ENCODE measurements at places on chromosomes 11 and 22.
A peak's percentile ranks its signal among the peaks of the same experiment; 100 is the strongest.

- no peak overlapping the region for H3K27ac ChIP-seq
- no peak overlapping the region for H3K4me3 ChIP-seq
- H3K27me3 ChIP-seq, result no peaks in the 10 kb centered on the region
- no peak for DNase-seq
- no peaks in the 10 kb centered on the region for H3K4me1 ChIP-seq
Observed at GRCh38 chr11:73099512-73100266, 42.4 kb downstream of the FCHSD2 start.

DNA sequence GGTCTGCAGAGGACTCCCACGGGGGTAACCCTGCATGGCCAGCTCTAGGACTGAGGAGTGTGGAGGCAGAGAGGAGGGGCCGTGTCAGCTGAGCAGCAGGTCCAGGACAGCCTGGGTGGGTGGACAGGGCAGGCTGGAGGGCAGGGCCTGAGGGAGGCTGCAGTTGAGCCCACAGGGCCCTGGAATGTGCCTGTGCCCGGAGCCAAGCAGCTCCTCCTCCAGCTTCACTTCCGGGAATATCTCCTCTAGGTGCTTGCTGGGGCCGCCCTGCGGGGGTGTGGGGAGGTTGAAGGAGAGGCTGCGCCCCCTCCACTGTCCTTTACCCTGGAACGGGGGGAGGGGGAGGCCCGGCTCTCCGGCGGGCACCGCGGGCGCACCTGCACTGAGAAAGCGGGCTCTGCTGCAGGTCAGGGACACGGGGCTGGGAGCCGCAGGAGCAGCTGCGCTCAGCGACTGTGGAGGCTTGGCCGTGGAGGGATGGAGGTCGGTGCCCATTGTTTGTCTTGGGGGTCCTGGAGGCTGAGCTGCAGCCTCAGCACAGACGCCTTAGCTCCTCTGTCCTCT, 1293.2 kb downstream of the BRD1 start:
- no peak for DNase-seq
- H3K27ac ChIP-seq, result no peak overlapping the region
- no peaks in the 10 kb centered on the region for H3K4me1 ChIP-seq
- H3K4me3 ChIP-seq, result no peak overlapping the region

DNA sequence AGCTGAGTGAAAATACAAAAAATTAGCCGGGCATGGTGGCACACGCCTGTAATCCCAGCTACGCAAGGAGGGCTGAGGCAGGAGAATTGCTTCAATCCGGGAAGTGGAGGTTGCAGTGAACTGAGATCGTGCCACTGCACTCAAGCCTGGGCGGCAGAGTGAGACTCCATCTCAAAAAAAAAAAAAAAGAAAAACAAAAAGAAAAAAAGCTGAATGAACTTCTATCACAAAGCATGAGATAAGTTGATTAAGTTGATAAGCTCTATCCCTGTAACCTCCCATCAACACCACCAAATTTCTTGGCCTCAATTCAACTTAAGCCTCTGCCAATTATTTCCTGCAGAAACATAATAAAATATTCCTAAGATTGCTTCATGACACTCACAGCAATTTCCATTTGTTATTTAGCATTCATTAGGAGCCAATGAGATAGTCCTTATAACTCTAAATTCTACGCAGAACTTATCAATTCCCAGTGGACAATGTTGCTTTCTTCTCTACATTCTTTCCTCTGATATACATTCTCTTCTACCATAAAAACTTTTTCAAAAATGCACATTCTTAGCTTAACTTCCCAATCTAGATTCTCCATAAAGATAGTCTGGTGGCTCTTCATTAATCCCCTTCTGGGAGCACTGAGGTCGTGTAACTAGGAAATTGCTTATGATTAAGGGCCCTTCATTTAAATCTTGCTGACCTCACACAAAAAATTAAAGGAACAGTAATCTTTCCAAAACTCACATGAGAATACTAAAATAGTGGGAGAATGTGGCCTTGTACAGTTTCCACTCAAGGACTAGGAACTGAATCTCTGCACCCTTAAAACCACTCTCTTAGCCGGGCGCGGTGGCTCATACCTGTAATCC, 2.9 kb downstream of the AMBRA1 start:
- no peak overlapping the region for H3K4me3 ChIP-seq
- no peaks in the 10 kb centered on the region for H3K36me3 ChIP-seq
- no peak overlapping the region for H3K27ac ChIP-seq
- H3K27me3 ChIP-seq, result no peaks in the 10 kb centered on the region
- DNase-seq, result no peak
- peaks cover 17% of the 10 kb centered on the region for H3K4me1 ChIP-seq

DNA sequence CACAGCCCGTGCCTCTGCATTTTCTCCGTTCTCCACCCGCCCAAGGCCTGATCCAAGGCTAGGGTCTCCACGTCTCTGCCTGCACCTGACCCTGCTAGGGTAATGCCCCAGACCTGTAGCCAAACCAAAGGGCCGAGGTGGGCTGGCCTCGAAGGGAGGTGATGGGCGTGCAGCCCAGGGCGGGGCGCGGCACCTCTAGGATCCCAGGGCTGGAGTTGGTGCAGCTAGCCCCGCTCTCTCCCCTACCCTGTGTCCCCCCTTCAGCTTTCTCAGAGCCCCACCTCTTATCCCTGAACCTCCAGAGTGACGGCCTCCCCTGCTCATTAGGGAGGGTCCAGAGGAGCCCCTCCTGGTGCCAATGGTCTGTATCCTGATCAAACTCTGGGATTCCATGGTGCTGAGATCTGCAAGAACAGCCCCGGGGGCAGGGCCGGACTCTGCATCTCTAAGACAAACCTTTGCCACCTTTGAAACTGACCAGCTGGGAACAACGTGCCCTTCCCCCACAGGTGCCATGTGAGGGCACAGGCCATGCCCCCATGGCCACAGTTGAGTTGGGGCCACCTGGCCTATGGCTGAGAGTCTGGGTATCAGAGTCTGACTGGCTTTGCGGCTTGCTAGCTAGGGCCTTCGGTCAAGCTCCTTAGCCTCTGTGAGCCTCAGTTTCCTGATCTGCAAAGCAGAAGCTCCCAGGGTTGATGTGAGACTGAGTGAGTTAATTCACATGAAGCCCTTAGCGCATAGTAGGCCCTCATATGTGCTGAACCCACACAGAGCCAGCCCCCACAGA, 23.1 kb upstream of the CBX7 start:
- no peaks in the 10 kb centered on the region for H3K36me3 ChIP-seq
- peaks cover 30% of the 10 kb centered on the region for H3K4me1 ChIP-seq
- no peak for DNase-seq
- H3K27ac ChIP-seq, result peak overlapping the region; percentile 66
- no peak overlapping the region for H3K4me3 ChIP-seq
- no peaks in the 10 kb centered on the region for H3K27me3 ChIP-seq

DNA sequence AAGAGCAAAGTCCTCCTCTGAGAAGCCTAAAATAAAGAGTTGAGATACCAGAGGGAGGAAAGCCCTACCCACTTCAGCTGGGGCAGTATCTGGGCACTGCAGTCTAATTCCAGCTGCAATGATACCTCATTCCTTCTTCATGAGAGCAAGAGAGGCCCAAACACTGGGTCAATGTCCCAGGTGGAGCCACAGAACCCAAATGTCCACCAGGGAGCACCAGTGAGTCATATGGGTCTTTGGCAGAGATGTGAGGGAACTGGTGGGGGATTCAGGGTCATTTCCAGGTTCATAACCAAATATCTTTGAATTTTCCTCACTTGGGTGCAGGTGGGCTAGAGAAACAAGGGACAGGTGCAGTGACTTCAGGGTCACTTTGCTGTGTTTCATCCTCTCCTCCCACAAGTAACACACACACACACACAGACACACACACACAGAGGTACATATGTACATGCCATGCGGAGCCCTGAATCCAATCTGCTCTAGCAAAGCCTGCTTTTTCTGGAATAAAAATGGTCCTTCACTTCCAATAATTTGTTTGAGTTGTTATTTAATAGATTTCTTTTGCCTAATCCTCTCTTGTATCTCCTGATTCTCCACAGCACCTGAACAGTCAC, 585.4 kb downstream of the SOX6 start:
- peak; percentile 47 for DNase-seq
- H3K27me3 ChIP-seq, result no peaks in the 10 kb centered on the region
- no peak overlapping the region for H3K27ac ChIP-seq
- no peaks in the 10 kb centered on the region for H3K36me3 ChIP-seq

All from hepatocyte (in vitro differentiated cells).